Posterior vena cava (tissue), 2 donors: ENCODE measurements at places on chromosomes 3 and 15. TPM values are rescaled to one million over a fixed set of nuclear protein-coding genes. Genes with fewer than 3 reads are reported as not detected.

Gene SI
- total RNA-seq = not detected

DNA sequence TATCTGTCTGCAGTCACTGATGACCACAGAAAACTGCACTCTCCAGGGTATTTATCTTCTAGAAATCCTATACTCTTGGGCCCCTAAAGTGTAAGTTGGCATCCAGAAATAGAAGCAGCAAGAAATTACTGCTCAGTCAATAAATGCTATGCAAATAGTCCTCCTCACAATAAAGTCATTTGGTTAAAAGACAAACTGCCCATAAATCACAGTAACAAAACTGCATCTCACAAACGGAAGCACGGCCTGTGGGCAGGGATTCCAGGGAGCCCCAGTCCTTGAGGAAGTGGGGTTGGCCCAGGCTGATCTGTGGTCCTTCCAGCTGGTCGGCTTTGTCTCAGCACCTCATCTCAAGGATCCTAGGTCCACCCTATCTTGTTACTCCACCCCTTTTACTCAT, 29.7 kb upstream of the SPATA12 start:
- DNase-seq = no peak

DNA sequence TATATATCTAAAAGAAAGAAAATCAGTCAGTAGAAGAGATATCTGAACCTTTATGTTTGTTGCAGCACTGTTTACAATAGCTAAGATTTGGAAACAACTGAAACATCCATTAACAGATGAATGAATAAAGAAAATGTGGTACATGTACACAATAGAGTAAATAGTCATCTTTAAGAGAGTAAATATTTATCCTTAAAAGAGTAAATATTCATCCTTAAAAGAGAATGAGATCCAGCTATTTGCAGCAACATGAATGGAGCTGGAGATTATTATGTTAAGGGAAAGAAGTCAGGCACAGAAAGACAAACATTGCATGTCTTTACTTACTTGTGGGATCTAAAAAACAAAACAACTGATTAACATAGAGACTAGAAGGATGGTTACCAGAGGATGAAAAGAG, 197.0 kb upstream of the CBLB start:
- DNase-seq = no peak

DNA sequence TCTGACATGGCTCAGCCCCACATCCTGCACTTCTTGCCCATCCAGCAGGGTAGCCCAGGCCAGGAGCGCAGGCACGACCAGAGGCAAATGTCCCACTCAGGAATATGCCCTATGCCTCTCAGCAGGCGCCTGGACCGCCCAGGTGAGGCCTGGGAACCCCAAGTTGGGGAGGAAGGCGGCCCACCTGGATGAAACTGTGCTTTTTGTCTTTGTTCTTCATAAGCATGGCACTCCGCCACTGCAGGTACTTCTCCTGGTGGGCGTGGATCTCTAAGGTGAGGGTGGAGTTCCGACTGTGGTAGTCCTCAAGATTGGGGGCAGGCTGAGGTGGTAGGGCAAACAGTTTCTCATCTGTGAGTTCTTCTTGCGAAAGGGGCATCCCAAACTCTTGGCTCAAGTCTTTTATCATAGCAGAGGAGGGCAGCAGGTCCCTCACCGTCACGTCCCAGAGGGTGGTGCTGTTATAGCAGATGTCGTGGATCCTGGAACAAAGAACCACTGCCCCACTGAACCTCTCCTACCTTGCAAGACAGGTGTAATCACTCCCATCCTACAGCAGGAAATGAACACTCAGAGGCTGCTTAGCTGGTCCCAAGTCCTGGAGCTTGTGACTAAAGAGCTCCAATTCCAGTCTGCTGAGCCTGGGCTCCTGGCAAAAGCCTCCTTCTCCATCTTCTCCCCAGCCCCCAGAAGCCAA, 53.2 kb downstream of the ACAD9 start:
- peak; percentile 79 for DNase-seq

DNA sequence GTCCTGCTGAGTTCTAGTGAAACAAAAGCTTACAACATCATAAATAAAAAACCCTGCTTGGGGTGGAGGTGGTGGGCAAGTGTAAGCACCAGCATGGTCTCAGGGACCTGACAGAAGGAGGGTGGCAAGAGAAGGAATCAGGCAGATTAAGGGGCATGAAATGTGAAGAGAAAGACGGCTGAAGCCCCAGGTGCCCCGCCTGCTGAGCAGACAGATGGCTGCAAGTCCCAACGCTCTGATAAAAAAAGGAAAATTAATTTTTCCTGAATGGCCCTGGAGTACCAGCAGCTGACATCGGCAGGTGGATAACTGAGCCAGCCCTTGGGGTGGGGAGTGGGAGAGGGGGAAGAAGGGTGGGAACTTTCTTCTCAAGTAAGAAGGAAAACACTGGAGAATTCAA, 137.9 kb downstream of the XXYLT1 start:
- no peak for DNase-seq

GRCh38 chr3:162195147-162195546, 698.5 kb downstream of the OTOL1 start:
- no peak for DNase-seq
